Dermis microvascular lymphatic vessel endothelial cell (primary cell): ENCODE measurements at places on chromosomes 5 and 9. TPM values are rescaled to one million over a fixed set of nuclear protein-coding genes. Genes with fewer than 3 reads are reported as not detected.

Gene TSSK1B
- total RNA-seq = not detected in 2 replicates

Gene PPIC
- total RNA-seq = 50.1 and 66.2 TPM in 2 replicates

Gene RELL2
- 6.2 and 6.3 TPM in 2 replicates for total RNA-seq

Gene CYLC2
- not detected in 2 replicates for total RNA-seq

Gene SPATA31D4
- total RNA-seq = not detected in 2 replicates

Gene CENPH
- 3.5 and 8.9 TPM in 2 replicates for total RNA-seq

Gene RASEF
- under 0.01 TPM in 2 replicates for total RNA-seq

Gene HTR1A
- not detected in 2 replicates for total RNA-seq

Gene RANBP3L
- total RNA-seq = under 0.01 and 0.13 TPM in 2 replicates
